ENCODE measurements at places on chromosomes 12 and 14.

- DNase-seq: no peak
Measured at GRCh38 chr12:68447797-68448260, 115.7 kb upstream of the MDM1 start.

DNA sequence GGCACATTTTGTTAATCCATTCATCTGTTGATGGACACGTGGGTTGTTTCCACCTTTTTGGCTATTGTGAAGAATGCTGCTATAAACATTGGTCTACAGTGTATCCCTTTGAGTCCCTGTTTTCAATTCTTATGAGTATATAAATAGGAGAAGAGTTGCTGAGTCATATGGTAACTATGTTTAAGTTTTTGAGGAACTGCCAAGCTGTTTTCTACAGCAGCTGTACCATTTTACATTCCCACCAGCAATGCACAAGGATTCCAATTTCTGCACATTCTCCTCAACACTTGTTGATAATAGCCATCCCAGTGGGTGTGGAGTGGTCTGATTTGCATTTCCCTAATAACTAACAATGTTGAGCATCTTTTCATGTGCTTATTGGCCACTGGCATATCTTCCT is 6.9 kb upstream of the SVOP start:
- peak; percentile 46 for DNase-seq

- no peak for DNase-seq
Measured at GRCh38 chr12:67541625-67541991, 106.9 kb upstream of the DYRK2 start.

DNA sequence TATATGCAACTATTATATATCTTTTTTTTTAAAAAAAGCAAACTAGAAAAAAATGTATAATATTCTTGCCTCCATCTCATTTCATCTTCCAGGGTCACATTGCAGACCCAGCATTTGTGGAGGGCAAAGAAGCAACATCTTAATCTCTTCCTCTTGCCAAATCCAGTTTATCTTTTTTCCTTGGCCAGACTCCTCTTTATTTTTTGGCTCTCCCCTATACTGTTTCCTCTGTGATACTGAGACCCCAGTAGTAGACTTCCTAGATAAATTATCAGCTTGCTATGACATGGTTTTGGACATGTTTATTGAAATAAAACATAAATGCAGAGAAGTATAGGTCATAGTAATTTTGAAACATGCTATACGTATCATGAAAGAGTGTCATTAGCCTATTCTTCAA is 303.8 kb upstream of the DDHD1 start:
- DNase-seq: no peak

DNA sequence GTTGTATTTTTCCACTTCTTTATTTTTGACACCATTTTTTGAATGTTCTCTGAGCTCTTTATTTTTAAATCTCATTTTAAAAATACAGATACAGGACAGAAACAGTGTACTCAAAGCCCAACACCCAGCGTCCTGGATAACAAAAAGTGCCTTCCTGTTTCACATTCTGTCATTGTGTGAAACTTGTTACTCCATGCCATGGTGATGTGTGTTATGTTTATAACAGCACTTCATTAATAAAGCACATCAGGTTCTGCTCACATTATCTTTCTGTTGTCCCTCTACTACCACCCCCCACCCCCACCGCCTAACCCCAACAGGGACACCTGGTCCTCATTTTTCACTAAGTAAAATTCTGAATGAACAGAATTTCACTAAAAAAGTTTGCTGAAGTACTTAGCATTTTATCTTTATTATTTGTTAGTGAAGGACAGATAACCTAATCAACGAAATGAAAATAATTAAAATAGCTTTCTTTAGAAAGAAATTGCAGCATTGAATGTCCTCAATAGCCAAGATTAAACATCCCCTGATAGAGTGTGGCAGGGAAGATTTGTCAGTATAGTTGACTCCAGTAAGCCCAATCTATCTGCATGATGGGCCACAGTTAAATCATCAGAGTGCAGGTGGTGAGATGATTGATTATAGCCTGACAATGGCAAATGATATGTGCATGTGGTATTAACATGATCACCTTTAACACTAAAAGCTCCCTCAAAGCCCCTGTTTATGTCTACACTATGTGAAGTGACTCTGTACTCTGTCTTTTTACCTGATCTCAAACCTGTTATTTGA is 153.9 kb downstream of the ACSS3 start:
- DNase-seq: no peak

- no peak for DNase-seq
Measured at GRCh38 chr12:45298047-45298446, 82.2 kb downstream of the ANO6 start.

GRCh38 chr12:26700430-26700829 is 132.6 kb downstream of the ITPR2 start:
- DNase-seq: no peak

GRCh38 chr12:52284562-52285171 is 6.7 kb downstream of the KRT81 start:
- no peak for DNase-seq

DNA sequence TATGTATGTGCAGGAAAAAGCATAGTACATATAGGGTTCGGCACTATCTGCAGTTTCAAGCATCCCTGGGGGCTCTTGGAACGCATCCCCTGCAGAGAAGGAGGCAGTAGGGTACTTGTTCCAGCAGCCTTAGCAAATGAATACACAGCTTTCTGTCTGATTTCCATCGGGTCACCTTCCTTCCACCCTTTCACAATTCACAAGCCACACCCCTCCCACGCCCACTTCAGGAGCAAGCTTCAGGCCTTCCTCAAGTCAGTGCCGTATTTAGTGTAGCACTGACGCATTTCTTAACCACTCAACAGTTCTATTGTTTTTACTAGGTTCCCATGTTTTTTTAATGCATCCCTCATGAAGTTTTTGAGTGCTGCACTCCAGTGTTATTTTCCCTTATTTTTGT is 64.2 kb downstream of the CLMN start:
- peak; percentile 9 for DNase-seq

- no peak for DNase-seq
Measured at GRCh38 chr12:12034344-12034743, 36.4 kb upstream of the BCL2L14 start.

GRCh38 chr12:69243099-69244084 is 4.0 kb downstream of the CPSF6 start:
- no peak for DNase-seq

GRCh38 chr12:12357719-12358461 is 1.0 kb downstream of the BORCS5 start:
- peak; percentile 18 for DNase-seq

- DNase-seq: no peak
Measured at GRCh38 chr14:68893566-68893965, 85.5 kb downstream of the ACTN1 start.

GRCh38 chr12:69406217-69406616 is 46.7 kb downstream of the YEATS4 start:
- DNase-seq: no peak

GRCh38 chr12:89454080-89454848 is 70.3 kb downstream of the GALNT4 start:
- DNase-seq: peak; percentile 38

DNA sequence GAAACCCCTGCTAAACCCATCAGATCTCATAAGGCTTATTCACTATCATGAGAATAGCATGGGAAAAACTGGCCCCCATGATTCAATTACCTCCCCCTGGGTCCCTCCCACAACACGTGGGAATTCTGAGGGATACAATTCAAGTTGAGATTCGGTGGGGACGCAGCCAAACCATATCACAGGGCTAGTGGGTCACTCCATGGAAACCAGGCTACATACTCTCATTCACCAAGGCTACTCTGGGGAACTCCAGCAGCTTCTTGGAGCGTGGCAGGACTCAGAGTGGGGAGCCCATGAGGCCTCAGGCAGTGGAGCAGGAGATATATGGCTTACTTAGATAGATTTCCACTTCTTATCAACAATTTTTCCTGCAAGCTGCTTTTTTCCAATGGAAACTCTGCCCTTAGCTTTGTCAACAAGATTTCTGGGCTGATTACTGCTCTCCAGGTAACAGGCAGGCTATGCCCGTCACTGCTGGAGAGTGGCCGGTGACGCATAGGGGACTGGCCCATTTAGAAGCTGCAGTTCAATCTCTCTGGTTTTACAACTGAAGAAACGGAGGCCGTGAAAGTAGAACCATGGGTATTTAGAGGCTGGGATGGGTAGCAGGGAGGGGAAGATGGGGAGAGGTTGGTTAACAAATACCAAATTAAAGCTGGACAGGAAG is 16.5 kb downstream of the VDR start:
- DNase-seq: no peak

GRCh38 chr12:55696141-55696540 is 11.6 kb downstream of the ITGA7 start:
- no peak for DNase-seq

DNA sequence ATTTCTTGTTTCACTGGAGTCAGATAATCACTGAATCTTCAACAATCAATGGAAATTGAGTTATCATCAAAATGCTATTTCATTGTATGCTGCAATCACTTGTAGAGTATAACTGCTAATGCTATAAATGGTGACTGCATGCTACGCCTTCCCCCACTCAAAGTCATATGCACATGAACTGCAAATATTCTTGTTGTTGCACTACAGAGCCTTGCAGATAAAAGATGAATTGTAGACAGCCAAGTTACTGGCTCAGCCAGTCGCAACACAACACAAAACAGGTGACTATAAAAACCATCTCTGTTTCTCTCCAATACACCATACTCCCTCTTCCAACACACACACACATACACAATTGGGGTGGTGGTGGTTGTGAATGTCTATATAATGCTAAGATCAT is 171.0 kb upstream of the HMGA2 start:
- no peak for DNase-seq

- no peak for DNase-seq
Measured at GRCh38 chr12:4190366-4191063, 83.0 kb upstream of the CCND2 start.

- DNase-seq: peak; percentile 93
Measured at GRCh38 chr12:20350495-20350894, 17.8 kb upstream of the PDE3A start.

DNA sequence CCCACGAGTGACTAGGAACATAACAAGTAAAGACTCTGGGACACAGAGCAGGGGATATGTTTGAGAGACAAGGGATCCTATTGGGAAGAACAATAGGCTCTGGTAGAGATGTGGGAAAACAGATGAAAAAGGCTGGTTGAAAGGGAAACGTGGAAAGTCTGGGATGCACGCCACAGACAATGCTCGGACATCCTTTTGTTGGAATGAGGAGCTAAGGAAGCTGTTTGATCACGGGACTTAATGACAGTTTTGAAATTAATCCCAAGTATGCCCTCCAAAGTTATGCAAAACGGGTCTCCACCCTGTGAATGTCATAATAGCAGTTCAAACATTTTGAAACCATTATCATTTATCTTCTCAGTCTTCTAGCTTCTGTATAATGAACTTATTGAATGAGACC is 31.7 kb upstream of the ANO2 start:
- no peak for DNase-seq

GRCh38 chr12:47216150-47216677 is 136.5 kb upstream of the AMIGO2 start:
- DNase-seq: no peak

DNA sequence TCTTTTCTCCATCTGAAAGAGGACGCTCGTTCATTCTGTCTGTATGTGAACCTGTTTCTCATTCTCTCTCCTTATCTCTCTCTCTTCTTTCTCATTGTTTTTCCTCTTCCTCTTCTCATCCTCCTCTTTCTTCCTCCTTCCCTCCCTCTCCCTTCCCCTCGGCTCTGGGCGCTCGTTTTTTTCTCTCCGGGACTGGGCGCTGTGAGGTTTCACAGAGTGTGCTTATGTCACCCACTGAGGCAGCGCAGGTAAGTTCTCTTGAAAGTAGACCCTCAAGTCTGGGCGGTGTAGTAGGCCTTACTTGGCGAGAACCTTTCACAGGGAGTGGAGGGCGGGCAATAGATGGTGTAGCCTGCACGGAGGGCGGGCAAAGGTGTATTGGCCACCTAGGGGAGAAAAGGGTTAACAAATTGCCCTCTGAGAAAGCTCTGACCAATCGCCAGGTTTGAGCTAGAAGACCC is 4.5 kb upstream of the SIX1 start:
- DNase-seq: no peak

GRCh38 chr12:12818701-12819100 is 5.6 kb downstream of the DDX47 start:
- no peak for DNase-seq

- peak; percentile 55 for DNase-seq
Measured at GRCh38 chr12:98646294-98647090, 1.4 kb downstream of the APAF1 start.

DNA sequence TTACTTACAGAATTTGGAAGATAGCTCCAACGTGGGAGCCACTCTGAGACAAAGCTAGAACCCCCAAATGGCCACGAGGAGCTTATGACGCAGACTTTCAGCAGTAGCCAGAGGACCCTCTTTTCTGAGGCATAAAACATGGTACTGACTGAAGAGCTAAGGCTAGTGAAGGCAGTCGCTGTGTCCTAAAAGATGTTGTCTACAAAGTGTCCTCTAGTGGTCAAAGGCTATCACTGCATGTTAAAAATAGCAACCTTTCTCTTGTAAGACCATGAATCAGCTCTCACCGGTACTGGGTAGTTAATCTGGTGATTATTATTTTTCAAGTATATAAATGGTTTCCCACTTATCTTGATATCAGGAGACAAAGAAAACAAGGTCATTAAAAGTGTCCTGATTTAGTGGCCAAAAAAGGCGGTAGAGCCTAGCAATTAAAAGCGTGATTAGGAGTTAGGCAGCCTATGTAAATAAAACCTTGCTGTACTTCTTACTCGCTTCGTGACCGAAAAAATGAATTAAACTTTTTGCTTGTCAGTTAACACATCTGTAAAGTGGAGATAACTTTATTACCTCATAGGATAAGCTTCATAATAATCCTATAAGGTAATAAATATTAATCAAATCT is 47.0 kb upstream of the LGR5 start:
- peak; percentile 71 for DNase-seq

- DNase-seq: no peak
Measured at GRCh38 chr14:101980251-101980650, 15.9 kb downstream of the DYNC1H1 start.

DNA sequence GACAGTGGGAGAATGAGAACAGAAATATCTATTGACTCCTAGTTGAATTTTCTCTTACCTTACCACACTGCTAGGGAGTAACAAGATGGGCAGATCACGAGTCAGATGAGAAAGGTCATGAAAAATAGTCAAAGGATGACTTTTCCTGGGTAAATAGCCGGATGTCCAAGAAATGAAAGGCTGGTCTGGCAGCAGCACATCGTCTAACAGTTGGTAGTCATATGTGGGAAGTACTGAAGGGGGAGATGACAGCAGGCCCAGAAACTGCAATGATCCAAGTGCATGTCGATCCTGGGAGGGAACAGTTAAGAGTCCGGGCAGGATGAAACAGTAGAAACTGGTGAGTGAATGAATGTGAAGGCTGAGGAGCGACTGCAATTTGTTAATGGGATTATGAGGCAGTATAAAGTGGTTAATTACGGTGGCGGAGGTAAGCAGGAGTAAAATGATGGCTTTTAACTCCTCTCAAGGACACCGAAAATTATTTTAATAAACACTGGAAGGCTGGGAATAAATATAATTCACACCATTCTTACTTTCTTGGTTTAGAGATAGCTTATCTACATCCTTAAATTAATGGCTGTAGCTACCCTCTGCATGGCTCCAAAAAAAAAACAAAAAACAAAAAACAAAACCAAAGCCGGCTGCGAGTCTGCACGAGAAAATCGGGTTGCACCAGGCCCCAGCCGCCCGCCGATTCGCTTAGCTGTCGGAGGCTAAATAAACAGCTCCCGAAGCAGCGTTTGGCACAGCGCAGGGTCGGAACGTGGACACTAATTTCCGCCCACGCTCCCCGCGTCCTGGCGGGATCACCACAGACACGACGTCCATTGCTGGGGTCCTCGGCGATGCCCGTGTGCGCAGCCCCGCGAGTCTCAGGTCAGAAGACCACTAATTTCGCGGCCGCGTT is 1.0 kb upstream of the ERC1 start:
- DNase-seq: peak; percentile 86

GRCh38 chr12:72574138-72574537 is 302.0 kb downstream of the TRHDE start:
- no peak for DNase-seq
